Endothelial cell of umbilical vein (primary cell): ENCODE measurements at places on chromosomes 3 and 15. TPM values are rescaled to one million over a fixed set of nuclear protein-coding genes. Genes with fewer than 3 reads are reported as not detected.

C2CD4A gene
- 0.46 and 1.1 TPM in 2 replicates for total RNA-seq

DNA sequence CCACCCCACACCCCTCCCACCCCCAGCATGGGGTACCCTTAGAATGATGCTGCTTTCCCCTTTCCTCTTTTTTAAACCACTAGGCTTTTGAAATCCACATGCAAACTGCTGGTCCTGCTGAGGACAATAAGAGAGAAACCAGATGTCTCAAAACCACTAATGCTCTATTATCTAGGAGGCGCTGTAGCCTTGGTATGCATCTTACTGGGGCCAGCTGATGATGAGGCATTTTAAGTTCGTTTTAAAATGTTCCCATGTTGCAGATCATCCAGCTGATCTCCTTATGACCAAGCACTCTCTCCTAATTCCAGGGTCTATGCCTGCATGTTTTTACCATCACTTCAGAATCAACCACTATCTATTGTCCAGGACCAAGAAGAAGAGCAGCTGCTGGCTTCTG, 1.3 kb downstream of the NME9 start:
- H3K4me1 ChIP-seq: peaks cover 25% of the 10 kb centered on the region
- H3K36me3 ChIP-seq: no peaks in the 10 kb centered on the region
- no peak overlapping the region for H3K27ac ChIP-seq
- H3K4me3 ChIP-seq: no peak overlapping the region
- no peak for DNase-seq
- H3K27me3 ChIP-seq: peaks cover 2% of the 10 kb centered on the region

- peak within 1 kb of the TSS; percentile 83 for H3K27ac ChIP-seq
- no peaks in the 10 kb centered on the region for H3K27me3 ChIP-seq
- peak within 1 kb of the TSS; percentile 96 for H3K4me3 ChIP-seq
- DNase-seq: peak; percentile 95
- peaks cover 27% of the 10 kb centered on the region for H3K4me1 ChIP-seq
Observed at GRCh38 chr3:161220850-161221753, at the start of gene NMD3. Gene NMD3, plus strand, starts transcription at chr3:161221311. Its CDS starts 703 bp downstream, at chr3:161222014.

GRCh38 chr15:70091726-70092463, 5.8 kb downstream of the TLE3 start:
- no peak overlapping the region for H3K4me3 ChIP-seq
- DNase-seq: peak; percentile 11
- peaks cover 32% of the 10 kb centered on the region for H3K4me1 ChIP-seq
- H3K27me3 ChIP-seq: no peaks in the 10 kb centered on the region
